HTR-8/SVneo (cell line): ENCODE measurements at places on chromosomes 3 and 15.

- no peak for DNase-seq
These were observed 4.6 kb downstream of the CCPG1 start for GRCh38 chr15:55403531-55403930.

- peak; percentile 75 for DNase-seq
These were observed 1.4 kb upstream of the RAP2B start for GRCh38 chr3:153160451-153161137.

DNA sequence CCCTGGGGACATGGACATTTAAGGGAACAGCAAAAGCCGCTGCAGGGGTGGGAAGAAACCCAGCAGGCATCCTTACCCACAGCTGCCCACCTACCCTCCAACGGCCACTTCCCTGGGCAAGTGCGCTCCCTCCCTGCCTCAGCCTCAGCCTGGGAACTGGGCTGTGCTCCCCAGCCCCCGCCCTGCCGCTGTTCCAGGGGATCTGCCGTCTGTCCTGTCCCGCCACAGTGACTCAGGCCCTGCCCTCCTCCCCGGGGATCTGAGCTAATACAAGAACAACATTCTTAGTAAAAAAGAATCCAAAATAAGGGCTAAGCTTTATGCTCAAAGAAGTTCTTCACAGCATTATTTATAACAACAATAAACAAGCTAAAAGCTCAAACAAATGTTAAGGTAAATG lies 7.4 kb upstream of the IQSEC1 start:
- DNase-seq: no peak

GRCh38 chr15:29129221-29129620 lies 140.4 kb downstream of the NSMCE3 start:
- DNase-seq: no peak

DNA sequence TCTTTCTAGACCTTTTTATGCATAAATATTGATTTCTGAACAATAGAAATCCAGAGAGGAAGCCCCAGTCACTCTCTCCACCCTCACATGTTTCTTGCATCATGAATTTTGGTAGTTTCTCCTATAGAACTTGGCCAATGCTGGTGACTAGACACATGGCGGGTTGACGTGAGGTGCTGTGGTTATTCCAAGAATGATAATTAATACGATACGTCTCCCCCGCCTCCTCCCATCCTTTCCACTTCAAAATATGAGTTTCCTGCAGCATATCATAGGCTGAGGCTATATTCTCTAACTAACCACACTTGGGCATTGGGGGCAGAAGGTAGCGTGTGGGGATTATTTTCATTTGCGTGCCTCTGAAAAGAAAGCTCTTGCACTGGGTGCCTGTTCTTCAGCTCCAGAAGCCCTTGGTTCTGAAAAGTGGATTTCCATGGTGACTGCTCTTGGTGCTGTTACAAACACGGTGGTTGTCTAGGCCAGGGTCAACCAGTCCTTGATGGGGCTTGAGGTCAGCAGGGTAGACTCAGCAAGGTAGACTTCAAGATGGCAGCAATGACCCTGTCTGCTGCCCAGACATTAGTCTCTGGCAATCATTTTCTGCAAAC lies 5.3 kb downstream of the TNFSF10 start:
- no peak for DNase-seq

DNA sequence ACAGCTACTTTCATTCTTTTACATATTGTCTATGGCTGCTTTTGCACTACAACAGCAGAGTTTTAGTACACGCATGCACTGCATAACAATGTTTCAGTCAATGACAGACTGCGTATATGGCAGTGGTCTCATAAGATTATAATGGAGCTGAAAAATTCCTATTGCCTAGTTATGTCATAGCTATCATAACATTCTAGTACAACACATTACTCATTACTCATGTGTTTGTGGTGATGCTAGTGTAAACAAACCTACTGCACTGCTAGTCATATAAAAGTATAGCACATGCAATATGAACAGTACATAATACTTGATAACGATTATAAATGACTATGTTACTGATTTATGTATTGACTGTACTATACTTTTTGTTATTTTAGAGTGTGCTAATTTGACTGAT lies 47.9 kb downstream of the QTRT2 start:
- DNase-seq: no peak

DNA sequence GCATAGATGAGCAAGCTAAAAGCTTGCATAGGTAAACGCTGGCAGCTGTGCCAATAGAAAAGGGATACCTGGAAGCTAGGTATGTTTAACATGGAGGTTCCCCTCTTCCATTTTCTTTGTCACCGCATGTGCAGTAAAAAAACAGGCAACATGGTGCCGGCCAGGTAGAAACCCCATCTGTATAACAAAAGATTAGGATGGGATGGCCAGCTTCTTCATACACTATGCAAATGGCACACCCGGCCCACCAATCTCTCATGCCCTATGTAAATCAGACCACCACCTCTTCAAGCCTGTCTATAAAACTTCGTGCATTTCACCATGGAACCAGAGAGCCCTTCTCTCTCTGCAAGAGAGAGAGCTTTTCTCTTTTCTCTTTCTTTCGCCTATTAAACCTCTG lies 224.3 kb upstream of the P2RY1 start:
- DNase-seq: no peak

GRCh38 chr3:64266983-64267382 lies 41.7 kb upstream of the PRICKLE2 start:
- DNase-seq: no peak

- no peak for DNase-seq
These were observed 150.6 kb downstream of the TPRG1 start for GRCh38 chr3:189322339-189322738.

DNA sequence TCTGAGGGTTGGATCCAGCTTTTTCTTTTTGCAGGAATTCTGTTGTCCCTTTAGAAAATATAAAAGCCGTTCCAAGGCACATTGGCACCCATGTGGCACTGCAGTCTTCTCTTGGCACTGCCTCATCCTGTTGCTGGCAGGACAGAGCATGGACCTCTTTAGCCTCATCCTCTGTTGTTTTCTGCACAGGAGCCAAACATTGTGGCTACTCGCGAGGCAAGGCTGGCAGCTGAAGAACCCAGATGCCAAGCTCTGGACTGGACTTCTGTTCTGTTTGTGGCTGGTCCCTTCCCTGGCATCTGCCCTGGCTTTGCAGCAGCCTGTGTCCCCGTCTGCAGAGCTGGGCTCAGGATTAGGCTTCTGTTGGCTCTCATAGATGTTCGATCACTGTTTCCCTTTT lies 224.7 kb upstream of the TBC1D5 start:
- no peak for DNase-seq

GRCh38 chr3:191105418-191105817 lies 93.6 kb upstream of the OSTN start:
- no peak for DNase-seq

GRCh38 chr3:28326458-28326926 lies 22.0 kb upstream of the ZCWPW2 start:
- no peak for DNase-seq

DNA sequence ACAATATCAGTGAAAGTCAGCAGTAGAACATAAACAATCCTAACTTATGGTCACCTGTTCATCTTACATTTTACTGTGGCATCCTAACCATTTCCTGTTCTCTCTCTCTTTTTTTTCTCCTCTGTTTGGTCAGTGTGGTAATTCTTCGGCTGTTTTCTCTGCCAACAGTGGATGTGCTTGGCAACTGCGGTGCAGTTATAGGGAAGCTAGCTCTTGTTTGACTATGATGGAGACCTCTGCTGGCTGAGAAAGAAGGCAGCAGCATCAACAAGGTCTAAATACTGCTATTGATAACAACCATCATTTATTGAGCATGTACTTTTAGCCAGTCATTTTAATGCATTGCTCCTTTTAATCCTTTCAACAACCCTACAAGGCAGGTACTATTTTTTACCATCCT lies 723 bp upstream of the DRD3 start:
- no peak for DNase-seq

DNA sequence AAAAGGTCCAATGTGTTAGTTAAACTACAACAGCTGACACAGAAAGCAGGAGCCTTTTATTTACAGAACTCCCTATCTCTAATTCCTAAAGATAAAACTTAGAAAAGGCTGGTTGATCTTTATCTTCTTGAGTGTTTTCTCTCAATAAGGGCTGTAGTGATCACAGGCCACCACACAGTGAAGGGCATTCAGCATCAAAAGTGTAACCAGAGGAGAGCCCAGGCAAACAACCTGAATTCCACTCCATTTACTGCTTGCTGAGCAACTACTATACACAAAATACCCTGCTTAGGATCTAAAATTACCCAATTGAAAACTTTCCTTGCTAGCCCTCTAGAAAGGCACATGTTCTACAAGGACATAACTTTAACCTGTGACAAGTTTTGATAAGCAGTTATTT lies 122.7 kb downstream of the MEIS2 start:
- no peak for DNase-seq

DNA sequence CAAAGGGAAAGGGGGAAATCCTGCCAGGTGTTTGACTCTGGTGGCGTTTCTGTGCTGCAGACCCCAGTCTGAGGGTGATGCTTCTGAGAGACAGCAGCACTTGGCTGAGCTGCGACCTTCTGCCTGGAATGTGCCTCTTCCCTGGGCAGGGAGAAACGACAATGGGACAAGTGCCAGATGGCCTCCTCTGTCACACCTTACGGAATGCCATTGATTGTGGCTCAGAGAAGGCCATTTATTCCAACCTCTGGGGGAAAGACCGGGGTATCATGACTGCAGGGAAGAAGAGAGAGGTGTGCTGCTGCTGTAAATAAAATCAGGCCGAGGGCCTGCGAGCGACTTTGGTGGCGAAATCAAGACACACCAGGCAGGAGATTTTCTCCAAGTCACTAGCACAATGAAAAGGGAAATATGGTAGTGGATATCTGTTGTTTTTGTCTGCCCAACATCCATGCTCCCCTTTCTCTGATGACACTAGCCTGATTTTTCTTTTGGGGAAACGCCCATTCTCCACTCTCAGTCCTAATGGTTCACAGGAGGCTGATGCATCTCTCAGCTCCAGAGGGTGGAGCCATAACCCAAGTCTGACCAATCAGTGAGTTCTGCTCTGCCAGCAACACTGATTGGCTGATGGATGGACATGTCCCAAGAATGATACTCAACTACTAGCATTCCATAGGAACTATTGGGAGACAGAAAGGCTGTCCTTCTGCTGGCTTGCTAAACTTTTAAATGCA lies 336.1 kb downstream of the FOXP1 start:
- DNase-seq: peak; percentile 57

DNA sequence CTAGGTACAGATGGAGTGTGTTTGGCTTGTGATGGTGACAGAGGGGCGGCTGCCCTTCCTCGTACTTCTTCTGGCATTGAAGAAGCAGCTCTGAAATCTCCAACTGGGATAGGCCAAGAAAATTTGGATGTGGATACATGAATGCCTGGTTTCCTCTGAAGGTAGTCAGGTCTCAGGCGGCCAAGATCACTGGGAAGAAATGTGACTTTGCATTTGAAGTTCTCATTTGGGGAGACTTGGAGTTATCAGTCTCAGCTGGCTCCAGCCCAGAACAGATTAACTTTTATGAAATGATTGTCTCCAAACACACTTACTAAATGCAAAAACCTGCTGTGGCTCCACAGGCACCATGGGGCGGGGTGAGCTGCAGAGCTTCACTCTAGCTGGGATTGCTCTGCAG lies 215.9 kb downstream of the THSD4 start:
- no peak for DNase-seq

GRCh38 chr3:94127115-94127514 lies 64.3 kb downstream of the NSUN3 start:
- DNase-seq: no peak

DNA sequence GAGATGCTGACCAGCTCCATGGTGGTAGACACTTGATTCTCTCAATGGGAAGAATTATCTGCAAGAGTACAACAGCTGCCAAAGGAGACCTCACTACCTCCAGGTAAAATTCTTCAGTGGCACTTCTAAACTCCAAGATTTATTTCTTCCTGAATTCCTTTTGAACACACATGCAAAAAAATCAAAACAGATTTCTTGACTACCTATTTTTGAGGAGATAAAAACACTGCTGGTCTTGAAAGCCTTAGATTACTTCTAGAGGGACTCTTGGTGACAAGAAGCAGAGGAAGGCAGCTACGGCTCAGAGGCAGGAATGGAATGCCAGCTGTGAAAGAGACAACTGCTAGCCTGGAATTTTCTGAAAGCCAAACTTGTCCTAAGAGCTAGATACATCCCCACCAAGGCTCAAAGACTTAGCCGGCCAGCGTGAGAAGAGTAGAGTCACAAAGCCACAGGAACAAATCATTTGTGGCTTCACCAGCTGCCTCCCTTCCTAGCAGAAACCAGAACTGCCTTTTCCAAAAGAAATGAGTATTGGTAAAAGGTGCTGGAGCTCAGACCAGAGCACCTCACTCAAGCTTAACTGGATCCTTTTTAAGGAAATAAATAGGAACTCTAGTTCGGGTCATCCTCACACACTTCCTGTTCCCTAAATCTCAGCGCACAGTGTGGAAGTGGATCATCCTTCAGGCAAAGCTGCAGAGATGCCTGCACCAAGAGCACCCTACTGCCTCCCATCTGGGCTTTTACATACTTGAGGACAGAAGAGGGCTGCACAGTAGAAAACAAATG lies 32.6 kb downstream of the CLK3 start:
- no peak for DNase-seq

DNA sequence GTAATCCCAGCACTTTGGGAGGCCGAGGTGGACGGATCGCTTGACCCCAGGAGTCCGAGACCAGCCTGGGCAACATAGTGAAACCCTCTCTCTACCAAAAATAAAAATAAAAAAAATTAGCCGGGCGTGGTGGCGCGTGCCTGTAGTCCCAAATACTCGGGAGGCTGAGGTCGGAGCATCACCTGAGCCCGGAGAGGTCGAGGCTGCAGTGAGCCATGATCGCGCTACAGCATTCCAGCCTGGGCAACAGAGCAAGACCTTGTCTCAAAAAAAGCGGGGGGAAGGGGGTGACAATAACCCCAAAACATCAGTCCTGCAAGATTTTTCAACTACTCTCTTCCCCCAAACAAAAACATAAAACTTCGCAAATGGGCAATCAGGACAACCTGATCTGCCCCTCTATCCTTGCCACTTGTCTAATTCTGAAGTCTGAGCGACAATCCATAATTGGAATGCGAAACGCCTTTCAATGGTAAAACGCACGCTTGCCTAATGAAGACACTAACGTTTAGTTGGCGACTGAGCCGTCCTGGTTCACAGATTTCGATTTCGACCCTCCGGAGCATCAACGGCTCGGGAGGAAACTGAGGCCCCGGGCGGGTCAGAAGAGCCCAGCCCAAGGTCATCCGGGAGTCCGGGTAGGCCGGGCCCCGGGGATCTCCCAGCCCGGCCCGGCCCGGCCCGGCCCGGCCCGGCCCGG lies 868 bp downstream of the BTBD1 start:
- DNase-seq: no peak

- no peak for DNase-seq
These were observed 13.0 kb downstream of the P2RY12 start for GRCh38 chr3:151371526-151371925.

DNA sequence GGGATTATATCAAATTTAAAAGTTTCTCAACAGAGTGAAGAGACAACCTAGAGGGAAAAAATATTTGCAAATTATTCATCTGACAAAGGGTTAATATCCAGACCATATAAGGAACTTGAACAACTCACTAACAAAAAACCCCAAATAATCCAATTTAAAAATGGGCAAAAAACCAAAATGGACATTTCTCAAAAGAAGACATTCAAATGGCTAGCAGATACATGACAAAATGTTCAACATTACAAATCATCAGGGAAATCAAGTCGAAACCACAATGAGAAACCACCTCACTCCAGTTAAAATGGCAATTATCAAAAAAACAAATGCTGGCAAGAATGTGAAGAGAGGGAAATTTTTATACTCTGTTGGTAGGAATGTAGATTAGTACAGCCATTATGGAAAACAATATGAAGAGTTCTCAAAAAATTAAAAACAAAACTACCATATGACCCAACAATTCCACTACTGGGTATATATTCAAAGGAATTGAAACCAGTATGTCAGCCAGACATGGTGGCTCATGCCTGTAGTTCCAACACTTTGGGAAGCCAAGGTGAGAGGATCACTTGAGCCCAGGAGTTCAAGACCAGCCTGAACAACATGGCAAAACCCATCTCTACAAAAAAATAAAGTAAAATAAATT lies 88.5 kb downstream of the CSNK1G1 start:
- no peak for DNase-seq
